GM23248 (cell line): ENCODE measurements at places on chromosomes 3 and 15. TPM values are rescaled to one million over a fixed set of nuclear protein-coding genes. Genes with fewer than 3 reads are reported as not detected.

DNA sequence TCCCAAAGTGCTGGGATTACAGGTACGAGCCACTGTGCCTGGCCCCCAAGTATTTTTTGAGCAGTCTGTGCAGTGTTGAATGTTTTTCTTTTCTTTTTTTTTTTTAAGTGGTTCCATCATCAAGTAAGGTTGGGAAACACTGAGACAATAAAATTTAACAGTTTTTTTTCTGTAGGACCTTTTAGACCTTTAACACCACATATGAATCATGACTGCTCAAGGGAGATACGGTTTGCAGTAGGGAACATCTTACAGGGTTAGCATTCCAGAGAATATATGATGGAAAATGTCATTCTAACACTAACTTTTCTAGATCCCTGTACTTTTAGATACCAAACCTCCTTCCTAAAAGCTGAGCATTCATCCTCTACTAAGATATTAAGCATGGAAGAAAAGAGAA, 41.7 kb downstream of the SNX4 start:
- peak; percentile 78 for DNase-seq

DNA sequence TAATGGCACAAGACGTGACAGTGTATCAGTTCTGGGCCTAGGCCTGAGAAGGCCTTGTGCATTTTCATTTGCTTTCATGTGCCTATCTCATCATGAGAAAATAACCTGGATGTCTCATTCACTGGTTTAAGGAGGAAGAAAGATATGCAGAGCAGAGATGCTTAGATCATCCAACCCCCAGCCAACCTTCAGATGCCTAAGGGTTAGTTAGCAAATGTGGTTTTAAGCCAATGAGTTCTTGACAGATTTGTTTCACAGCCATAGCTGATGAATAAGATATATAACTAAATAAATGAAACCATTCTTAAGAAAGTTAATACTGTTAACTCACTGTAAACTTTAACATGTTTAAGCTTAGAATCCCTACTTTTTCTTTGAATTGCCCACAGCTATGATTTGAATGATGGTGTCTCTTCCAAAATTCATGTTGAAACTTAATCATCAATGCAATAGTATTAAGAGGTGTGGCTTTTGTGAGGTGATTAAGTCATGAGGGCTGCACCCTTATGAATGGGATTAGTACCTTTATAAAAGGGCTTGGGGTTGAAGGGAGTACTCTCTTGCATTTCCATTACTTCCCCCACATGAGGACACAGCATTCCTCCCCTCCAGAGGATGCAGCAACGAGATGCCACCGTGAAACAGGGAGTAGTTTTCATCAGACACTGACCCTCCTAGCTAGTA, 324.6 kb upstream of the TBC1D5 start:
- peak; percentile 28 for DNase-seq

MEX3B gene
- total RNA-seq: 11.4 and 13.3 TPM in 2 replicates

HACL1 gene
- 13.4 and 14.3 TPM in 2 replicates for total RNA-seq

DNA sequence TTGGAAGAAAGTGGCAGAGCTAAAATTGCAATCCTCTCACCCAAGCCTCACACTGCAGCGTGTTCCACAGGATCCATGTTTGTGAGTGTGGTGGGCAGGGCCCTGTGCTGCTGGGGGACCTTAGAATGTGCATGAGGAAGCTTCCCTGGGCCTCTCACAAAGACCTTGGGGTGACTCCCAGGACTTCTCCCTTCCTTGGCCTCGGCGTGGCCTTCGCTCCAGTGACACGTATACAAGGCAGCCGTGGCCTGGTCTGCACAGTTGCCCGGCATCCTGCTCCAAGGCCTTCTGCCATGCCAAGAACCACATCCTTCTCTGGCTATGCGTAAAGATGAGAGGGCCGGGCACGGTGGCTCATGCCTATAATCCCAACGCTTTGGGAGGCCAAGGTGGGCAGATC, 196.4 kb downstream of the UACA start:
- no peak for DNase-seq

SNUPN gene
- total RNA-seq: 31.9 and 33.5 TPM in 2 replicates

DNA sequence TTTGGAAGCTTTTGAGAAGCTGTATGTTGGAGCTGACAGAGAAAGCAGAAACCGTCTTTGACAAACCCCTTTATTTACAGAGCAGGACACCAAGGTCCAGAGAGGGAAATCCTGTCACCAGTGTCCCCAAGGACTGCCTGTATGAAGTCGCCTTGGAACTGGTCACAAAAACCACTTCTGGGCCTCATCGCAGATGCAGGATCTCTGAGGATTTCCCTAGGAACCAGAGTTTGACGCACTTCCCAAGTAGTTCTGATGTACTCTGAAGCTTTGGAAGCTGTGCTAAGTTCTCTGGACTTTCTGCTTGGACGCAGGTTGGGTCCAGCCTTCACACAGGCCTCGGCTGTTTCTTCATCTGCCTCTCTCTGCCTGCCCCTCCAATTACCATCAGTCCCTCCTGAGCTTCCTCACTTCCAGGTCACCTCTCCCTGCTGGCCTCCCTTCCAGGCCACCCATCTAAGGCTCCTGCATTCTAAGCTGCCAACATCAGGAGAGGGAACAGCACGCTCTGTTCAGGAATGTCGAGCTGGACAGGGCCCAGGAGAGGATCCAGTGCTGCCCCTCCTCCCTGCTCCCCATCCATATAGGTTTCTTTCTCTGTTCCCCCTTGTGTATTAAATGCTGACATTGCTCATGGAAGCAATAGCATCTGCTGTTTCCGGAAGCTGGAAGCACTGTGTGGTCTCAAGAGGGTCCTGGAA, 270.8 kb downstream of the OPA1 start:
- no peak for DNase-seq

GRCh38 chr3:111739311-111739911, 119.7 kb upstream of the PHLDB2 start:
- DNase-seq: peak; percentile 86

DNA sequence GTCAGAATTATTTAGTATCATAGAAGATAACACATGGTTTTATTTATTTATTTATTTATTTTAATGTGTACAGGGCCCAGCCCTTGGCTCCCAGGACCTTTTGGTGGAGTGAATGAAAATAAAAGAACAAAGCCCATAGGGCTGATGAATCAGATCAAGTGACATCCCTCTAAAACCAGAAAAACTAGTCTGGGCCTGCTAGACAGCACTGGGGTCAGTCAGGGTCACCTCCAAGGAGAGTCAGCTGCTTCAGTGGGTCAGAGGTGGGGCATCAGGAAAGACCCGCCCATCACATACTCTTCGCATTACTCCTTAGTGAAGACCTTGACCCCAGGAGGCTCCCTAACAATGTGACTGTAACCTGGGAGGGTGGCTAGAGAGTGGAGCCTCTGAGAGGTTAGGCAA, 12.8 kb downstream of the PPCDC start:
- peak; percentile 30 for DNase-seq

DNA sequence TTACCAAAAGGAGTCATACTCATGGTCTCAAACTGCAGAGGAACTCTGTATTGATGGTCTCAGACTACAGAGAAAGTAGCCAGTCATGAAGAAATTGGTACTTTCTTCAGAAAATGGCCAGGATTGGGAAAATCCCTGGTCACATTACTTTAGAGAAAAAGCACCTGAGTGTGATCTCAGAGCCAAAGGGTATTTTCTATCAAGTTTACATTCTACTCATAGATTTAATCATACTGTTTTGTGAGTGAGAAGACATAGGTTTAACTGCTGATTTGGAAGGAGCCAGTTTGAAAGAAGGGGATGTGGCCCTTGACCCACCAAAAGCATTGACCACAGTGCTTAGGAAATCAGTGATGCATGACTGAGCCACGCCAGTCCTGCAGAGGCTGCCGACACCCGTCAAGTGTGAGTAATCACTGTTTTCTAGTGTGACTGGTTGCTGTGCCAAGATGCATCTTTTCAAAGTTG, 203.6 kb downstream of the AKAP13 start:
- DNase-seq: no peak

DNA sequence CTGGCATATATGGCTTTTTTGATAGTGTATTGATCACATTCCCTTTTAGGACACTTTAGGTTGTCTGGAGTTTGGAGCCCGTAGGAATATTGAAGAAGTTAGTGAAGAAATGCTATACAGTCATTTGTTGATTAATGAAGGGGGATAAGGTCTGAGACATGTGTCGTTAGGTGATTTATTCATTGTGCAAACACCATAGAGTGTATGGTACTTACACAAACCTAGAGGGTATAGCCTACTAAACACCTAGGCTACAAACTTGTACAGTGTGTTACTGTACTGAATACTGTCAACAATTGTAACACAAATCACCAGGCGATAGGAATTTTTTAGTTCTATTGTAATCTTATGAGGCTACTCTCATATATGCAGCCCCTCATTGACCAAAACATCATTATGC, 3.3 kb downstream of the TPM1 start:
- no peak for DNase-seq

DNA sequence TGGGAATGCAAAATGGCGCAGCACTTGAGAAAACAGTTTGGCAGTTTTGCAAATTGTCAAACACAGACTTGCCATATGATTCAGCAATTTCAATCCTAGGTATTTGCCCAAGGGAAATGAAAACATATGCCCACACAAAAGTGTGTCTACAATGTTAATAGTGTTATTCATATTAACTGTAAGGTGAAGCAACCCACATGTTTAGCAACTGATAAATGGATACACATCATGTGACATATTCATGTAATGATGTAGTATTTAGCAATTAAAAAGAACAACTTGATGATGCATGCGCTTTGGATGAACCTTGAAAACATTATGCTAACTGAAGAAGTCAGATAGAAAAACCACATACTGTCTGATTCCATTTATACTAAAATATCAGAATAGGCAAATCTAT, 539.0 kb upstream of the PPP2R3A start:
- no peak for DNase-seq

GRCh38 chr3:9911863-9912262, 5.0 kb upstream of the IL17RC start:
- DNase-seq: no peak

DNA sequence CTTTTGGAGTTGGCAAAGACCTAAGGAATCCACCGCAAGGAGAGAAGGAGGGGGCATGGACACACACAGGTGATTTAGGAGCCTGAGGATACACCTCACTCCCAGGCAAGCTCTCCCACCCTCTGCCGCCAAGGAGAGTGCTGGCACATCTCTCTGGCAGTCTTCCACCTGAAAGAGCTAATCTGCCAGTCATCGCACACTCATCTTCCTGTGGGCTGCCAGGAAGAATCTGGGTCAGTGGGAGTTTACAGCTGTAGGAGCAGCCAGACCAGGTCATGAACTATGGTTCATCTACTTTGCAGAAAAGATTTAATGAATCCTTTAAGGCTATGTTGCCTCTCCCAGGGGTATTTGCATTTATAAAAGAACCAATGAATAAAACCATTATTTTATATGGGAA, 170.6 kb upstream of the TSC22D2 start:
- peak; percentile 85 for DNase-seq

GRCh38 chr15:91885714-91886270, 32.3 kb downstream of the SLCO3A1 start:
- DNase-seq: no peak

DNA sequence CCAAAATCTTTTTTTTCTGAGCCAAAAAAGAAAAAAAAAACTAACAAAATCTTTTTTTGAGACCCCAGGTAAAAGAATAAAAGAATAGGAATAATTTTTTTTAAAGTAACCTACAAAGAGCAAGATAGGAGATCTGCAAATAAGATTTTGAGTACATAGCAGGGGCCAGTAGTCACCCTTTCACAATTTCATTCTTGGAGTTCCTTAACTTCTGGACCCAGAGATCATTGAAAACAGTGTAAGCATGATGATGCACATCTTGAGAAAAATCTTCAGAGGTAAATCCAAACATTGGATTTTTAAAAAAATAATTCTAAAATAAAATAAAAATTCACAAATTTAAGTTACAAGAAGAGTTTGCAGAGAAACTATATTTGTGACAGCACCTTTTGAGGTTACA, 18.8 kb downstream of the TFRC start:
- peak; percentile 23 for DNase-seq

SLC22A14 gene
- total RNA-seq: not detected in 2 replicates

- peak; percentile 72 for DNase-seq
These were observed 257.6 kb upstream of the STT3B start for GRCh38 chr3:31275038-31275572.

LRRC3B gene
- total RNA-seq: not detected in 2 replicates

TEX55 gene
- not detected in 2 replicates for total RNA-seq

- DNase-seq: peak; percentile 76
These were observed 82.4 kb downstream of the CCNL1 start for GRCh38 chr3:157077565-157077991.

- no peak for DNase-seq
These were observed 436.3 kb downstream of the WDR72 start for GRCh38 chr15:53323191-53323590.

DNA sequence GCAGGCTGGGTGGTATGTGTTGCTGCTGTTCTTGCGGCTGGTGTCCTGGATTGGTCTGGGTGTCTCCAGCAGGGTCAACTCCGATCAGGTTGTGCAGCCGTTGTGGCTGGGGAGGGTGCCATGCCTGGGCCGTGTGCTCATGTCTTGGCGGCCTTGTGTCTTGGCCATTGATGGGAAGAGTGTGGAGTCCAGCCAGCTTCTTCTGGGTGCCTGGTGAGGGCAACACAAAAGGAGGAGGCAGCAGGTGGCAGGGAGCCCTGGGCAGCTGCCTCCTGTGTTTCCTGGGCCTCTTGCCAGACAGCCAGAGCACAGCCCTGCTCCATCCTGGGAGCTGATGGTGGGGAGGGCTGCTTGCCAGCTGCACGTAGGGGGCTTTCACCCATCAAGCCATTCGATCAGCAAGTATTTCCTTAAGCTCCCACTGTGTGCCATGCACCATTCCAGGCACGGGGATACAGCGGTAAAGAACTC, 4.3 kb downstream of the CHAC1 start:
- no peak for DNase-seq

- no peak for DNase-seq
These were observed 17.1 kb downstream of the ASB14 start for GRCh38 chr3:57275393-57275792.
